ENCODE measurements at places on chromosomes 6 and 20.
A peak's percentile ranks its signal among the peaks of the same experiment; 100 is the strongest.

DNA sequence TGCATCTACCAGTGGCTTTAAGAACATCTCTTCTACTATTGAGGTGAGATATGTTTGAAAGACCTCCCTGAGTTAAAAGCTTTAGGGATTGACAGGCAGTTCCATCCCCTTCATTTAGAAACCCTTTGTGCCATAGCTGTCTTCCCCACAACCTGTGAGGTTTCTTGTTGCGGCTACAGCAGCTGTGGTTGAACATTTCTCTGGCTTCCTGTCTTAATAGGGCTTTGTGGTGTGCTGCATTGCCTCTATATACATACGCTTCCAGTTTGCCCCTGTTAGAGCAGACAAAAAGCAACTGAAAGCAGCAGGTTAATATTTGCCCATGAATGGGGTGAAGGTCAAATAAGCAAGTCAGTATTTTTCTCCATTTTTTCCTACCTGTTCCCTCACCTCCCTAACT is 210.2 kb downstream of the TMEM200A start:
- H3K4me3 ChIP-seq = no peak overlapping the region
- H3K27ac ChIP-seq = no peak overlapping the region
- peaks cover 4% of the 10 kb centered on the region for H3K27me3 ChIP-seq
- H3K36me3 ChIP-seq = no peaks in the 10 kb centered on the region
- no peak for DNase-seq

GRCh38 chr6:24581084-24581669 is 64.8 kb downstream of the KIAA0319 start:
- H3K27me3 ChIP-seq = peaks cover 25% of the 10 kb centered on the region
- no peak overlapping the region for H3K4me3 ChIP-seq
- peak; percentile 83 for DNase-seq
- H3K36me3 ChIP-seq = no peaks in the 10 kb centered on the region

GRCh38 chr6:131782764-131783163 is 25.1 kb upstream of the ENPP1 start:
- DNase-seq = no peak
- H3K4me1 ChIP-seq = no peaks in the 10 kb centered on the region
- no peaks in the 10 kb centered on the region for H3K27me3 ChIP-seq

- peak overlapping the region; percentile 94 for H3K4me3 ChIP-seq
- DNase-seq = no peak
- no peaks in the 10 kb centered on the region for H3K27me3 ChIP-seq
- H3K36me3 ChIP-seq = peaks cover 29% of the 10 kb centered on the region
- H3K4me1 ChIP-seq = peaks cover 57% of the 10 kb centered on the region
- peak overlapping the region; percentile 98 for H3K27ac ChIP-seq
Observed at GRCh38 chr6:42929821-42930360, 611 bp downstream of the CNPY3 start.

GRCh38 chr20:36173451-36173933 is 19.0 kb downstream of the EPB41L1 start:
- peaks cover 55% of the 10 kb centered on the region for H3K4me1 ChIP-seq
- H3K27ac ChIP-seq = peak overlapping the region; percentile 65
- DNase-seq = peak; percentile 82
- peak overlapping the region; percentile 56 for H3K4me3 ChIP-seq
- H3K27me3 ChIP-seq = no peaks in the 10 kb centered on the region

DNA sequence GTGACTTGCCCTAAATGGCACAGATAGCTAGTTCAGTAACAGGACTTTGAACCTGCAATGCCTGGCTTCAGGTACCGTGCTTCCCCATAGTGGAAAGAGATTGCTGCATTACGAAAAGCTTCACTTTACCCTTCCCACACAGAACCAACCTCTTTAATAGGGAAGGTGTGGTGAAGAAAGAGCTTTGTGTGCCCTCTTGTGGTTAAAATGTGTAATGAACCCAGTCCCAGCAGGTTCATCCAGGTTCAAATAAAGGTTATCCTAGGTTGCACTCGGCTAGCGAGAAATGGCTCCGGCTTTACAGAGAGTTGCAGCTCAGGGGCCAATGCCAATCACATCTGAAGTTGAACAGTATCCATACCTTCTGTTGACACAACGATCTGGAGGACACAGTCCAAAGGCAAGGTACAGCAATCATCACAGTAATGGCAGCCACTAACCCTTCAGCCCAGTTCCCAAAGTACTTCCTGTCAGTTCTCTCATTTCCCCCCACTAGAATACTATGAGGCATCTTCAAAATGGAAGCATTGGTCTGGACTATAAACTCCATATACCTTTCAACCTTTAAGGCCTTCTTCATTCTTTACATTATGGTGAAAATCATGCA is 3.0 kb downstream of the DEFB115 start:
- no peaks in the 10 kb centered on the region for H3K27me3 ChIP-seq
- DNase-seq = no peak
- no peaks in the 10 kb centered on the region for H3K36me3 ChIP-seq
- H3K4me1 ChIP-seq = no peaks in the 10 kb centered on the region
- H3K4me3 ChIP-seq = no peak overlapping the region
- no peak overlapping the region for H3K27ac ChIP-seq

DNA sequence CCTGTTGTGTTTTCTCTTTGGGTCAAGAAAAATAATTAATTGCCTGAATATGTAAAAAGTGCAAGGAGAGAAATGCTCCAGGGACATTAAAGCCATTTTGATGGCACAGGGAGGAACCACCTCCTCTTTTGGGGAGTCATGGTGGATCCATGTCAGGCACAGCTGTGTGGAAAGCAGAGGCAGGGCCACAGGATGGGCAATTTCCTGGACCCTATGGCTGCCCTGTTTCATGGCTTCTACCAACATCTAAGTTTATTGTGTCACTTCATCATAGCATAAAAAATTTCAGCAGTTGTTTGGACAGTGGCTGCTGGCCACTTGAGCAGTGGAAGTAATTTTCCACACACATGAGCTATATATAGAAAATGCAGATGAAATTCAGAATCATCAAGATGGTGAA is 238.2 kb downstream of the SYNE1 start:
- no peaks in the 10 kb centered on the region for H3K36me3 ChIP-seq
- H3K4me1 ChIP-seq = no peaks in the 10 kb centered on the region
- no peak for DNase-seq
- H3K4me3 ChIP-seq = no peak overlapping the region

DNA sequence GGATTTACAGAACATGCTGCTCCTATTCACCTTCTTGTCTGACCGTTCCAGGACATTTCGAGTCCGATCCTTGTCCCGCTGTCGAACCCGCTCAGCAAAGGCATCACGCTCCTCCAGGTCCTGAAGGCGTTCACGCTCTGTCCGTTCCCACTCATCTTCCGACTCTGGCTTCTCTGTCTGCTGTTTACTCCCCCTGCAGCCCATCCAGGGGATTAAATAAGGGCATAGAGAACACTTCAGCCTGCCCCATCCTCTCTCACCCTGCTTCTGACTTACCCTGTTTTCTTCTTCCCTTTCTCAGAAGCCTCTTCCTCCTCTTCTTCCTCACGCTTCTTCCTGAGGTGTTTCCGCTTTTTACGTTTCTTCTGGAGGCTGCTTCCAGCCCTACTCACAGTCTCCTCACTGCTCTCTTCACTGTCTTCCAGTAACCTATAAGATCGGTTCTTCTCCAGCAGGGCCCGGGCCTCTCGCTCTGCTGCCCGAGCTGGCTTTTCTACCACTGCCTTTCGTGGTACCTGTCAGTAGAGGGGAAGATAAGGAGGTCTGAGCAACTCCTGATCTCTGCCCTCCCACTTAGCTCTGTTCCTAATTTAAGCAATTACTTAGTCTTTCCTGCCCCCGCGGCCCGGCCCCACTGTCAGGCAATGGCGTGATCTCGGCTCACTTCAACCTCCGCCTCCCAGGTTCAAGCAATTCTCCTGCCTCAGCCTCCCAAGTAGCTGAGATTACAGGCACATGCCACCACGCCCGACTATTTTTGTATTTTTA is 1.9 kb downstream of the DHX16 start:
- peak overlapping the region; percentile 84 for H3K4me3 ChIP-seq
- DNase-seq = peak; percentile 21
- peaks cover 4% of the 10 kb centered on the region for H3K27me3 ChIP-seq
- peaks cover 24% of the 10 kb centered on the region for H3K4me1 ChIP-seq

DNA sequence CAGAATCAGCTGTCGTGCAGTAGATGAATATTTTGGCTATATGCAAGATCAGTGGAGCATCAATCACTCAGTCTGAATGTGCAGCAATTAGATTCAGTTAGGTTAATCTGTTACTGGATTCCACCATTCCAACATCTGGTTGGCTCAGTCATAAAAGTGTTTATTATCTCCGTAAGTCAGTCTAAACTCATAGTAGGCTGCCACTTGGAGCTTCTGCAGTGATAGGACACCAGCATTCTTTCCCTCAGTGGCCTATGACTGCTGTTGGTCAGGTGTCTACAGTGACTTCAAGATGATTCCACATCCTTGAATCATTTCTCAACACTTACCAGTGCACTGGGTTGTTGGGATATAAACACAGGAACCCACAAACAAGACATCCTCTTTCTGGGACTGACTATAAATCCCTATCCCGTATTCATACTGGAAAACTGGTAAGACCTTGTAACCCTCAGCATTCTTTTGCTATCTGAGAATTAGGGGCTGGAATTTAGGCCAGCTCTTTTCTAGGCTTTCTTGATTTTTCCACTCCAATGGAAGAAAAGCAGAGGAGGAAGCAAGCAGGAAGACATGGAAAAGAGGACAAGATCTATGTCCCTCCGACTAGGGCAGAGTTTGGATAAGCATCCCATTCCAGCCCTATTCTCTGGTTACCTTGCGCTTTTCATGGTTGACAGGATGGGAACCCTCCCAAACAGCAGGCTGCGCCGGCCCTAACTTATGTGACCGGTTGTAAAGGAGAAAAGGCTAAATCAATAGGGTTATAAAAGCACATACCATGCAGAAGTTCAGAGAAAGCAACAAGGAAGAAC is 919.6 kb downstream of the KIF16B start:
- H3K27ac ChIP-seq = peak overlapping the region; percentile 72
- H3K36me3 ChIP-seq = no peaks in the 10 kb centered on the region
- DNase-seq = peak; percentile 21

DNA sequence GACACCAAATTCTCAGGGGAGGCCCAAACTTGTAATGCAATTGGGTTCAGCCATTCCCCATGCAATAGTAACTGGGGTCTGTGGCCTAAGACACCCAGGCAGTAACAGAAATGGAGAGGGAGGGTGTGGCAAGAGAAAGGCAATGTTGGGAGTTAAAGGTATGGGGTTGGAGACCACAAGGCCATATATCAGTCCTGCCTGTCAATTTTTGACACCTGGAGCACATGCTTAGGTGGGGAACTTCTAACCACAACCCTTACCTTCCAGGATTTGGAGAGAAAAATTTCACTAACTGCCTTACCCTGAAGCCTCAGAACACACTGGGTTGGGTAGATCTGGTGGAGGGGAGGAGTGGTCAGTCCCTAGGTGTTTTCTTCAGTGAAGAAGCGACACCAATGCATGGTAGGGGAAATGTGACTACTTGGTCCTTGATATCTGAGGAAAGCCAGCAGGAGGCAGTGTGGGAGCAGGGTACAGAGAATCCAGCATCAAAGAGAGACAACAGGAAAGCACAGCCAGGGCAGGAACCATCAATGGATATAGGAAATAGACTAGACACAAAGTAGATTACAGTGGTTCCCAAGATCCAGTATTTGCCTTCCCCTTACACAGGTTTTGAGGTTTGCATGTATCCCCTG is 6.8 kb upstream of the USP49 start:
- no peaks in the 10 kb centered on the region for H3K4me1 ChIP-seq
- no peaks in the 10 kb centered on the region for H3K27me3 ChIP-seq
- no peak overlapping the region for H3K4me3 ChIP-seq

- H3K36me3 ChIP-seq = no peaks in the 10 kb centered on the region
- no peaks in the 10 kb centered on the region for H3K4me1 ChIP-seq
- no peak overlapping the region for H3K27ac ChIP-seq
- DNase-seq = no peak
Observed at GRCh38 chr20:5041433-5041832, 40.1 kb upstream of the SLC23A2 start.

DNA sequence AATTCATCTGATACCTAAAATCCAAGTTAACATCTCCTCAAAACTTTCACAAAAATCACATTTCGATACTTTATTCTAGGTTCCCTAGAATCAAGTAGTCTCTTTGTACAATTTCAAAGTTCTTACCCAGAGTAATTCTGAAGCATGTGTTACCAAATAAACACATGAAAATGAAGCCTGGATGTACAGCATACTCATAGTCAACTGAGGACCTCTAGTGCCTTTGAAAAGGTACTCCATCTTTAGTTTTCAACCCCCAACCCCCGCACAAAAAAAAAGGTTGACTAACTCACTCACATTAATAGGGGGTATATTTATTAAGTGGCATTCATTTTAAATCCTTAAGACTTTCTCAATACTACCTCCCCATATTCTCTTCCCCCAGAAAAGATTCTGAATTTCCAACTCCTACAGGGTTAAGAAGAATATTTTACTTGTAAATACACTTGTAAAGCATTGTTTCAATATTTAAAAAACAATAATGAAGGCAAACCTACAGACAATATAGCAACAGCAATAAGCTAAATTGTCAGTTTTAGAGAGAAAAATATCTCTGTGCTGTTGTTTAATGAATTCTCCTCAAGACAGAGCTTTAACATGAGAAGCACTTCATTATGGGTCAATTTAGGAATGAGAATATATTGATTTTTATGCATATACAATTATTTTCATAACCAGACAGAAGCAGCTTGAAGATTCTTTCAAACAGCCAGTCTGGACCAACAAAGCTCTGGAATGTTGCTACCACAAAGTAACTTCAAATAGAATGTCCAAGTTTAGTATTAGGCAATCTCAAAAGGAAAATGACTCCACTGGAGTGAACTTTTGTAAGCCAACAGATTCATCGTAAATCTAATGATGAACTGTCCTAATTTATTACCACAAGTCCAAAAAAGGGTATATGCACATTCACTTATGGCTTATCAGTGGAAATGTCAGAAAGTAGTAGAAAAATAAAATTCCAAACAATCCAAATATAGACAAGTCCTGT is 3.3 kb downstream of the PLN start:
- H3K27me3 ChIP-seq = no peaks in the 10 kb centered on the region
- no peak for DNase-seq
- H3K36me3 ChIP-seq = peaks cover 9% of the 10 kb centered on the region
- H3K4me3 ChIP-seq = no peak overlapping the region

DNA sequence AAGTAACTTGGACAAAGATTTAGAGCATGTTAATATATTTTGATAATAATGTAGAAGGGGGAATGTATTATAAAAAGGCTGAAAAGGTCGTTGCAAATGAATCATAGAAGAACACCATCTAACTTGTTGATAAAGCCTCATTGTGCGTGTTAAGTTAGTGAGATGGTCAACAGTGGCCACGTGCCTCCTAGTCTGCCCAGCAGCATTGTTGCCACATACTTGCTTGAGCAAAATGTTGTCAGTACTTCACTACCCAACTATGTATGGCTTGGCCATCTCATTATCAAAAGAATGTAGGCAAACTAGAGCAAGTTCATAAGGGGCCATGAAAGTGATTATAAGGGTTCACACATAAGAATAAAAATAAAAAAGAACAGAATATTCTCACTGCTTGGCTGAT is 84.6 kb downstream of the PHACTR1 start:
- no peaks in the 10 kb centered on the region for H3K36me3 ChIP-seq
- H3K27ac ChIP-seq = no peak overlapping the region
- H3K4me1 ChIP-seq = no peaks in the 10 kb centered on the region
- H3K27me3 ChIP-seq = peaks cover 8% of the 10 kb centered on the region

DNA sequence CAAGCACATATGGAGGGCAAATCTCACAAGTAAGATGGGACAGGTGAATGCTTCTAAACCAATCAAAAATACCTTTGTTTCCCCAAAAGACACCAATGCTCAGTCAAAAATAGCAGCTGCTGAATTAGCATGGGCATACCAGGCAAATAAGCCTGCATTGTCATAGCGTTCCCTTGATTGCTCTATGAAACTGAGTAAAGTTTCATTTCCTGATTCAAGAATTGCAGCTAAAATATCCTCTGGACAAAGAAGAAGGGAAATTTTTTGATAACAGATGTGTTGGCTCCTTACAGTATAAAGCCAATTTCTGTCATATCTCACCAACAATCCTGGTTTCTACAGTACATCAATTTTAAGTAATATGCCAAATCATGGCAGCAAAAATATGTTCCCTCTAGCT is 3.3 kb upstream of the TMEM14A start:
- peaks cover 21% of the 10 kb centered on the region for H3K36me3 ChIP-seq
- no peak overlapping the region for H3K27ac ChIP-seq
- peak overlapping the region; percentile 19 for H3K4me3 ChIP-seq
- H3K27me3 ChIP-seq = no peaks in the 10 kb centered on the region
